ENCODE measurements at places on chromosomes 11 and 22.

DNA sequence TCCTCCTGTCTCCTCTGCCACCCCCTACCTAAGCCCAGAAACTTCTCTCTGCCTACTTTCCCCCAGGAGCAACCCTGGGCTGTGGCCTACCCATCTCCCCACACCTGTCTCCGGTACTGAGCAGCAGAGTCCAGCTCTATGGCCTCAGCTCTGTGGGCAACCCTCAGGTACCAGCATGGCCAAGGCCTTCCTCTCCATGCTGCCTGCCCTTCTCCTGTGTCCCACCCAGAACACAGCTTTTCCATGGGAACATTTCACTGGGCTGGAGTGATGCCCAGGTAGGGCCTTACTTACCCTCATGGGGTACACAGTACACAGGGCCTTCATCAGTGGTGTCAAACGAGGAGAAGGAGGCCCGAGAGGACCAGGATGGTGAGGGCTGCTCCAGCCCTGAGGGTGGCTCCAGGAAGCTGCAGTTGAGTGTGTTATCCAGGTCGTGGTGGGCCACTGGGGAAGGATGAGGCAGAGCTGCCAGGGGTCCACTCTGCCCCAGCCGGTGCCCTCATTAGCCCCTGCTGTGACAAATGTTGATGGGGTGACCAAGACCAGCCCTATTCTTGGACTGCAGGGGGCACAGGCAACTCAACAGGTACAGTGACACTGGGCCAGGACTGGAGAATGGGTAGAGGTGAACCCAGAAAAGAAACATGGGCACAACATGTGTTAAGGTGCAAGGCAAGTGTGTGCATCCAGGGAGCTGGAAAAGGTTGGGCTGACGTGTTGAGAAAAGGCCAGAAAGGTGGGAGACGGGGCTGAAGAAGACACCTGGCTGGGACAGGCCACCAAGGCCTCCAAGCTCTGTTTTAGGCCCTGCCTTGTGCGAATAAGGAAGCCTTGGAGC, 10.3 kb downstream of the SCARF2 start:
- DNase-seq, result no peak

- DNase-seq, result no peak
Observed at GRCh38 chr22:23187871-23188700, 7.8 kb downstream of the BCR start.

DNA sequence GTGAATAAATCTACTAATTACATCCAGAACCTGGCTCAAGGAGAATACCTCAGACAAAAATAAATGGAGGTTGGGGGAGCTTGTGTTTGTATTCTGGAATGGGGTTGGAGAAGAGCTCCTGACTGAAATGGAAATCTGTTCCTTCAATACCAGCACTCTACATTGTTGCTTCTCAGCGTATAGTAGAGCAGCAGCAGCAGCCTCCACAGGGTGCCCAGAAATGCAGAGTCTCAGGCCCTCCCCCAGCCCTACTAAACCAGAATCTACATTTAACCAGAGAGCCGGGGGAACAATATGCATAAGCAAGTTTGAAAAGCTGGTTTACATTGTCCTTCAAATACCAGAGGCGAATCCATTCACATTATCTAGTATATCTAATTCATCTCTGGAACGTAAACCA, 474.8 kb downstream of the NTM start:
- no peak for DNase-seq

DNA sequence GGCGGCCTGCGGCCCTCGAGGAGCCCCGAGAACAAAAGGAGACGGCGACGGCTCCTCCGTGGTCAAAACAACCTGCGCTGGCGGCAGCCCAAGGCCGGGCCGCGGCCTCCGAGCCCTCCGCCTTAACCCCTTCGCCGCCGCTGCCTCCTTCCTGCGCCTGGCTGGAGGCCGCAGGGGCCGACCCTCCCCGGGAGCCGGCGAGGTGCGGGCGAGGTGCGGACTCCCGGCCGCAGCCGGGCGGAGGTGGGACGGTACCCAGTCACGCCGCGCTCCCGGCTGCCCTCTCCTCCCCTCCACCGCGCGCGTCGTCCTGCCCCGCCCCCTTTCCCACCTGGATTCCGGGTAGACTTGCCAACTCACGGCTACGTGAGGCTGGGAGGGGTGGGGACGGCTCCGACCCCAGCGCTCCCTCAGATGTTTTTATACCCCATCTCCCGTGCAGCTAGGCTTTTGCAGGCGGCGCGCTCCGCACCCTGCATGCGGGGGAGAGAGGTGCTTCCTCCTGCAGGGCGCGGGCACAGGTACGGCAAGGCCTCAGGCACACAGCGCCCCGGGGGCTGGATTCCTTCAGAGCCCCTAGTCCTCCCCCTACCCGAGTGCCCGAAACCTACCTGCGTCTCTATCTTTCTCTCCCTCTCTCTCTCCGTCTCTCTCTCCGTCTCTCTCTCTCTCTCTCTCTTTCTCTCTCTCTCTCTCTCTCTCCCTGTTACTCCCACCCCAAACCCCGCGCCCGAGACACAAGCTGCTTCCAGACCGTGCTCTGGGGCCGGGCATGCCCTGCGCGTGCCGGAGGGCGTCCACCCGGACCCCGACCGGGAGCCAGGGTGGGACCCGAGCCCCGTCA, 2.0 kb downstream of the PDGFB start:
- no peak for DNase-seq

DNA sequence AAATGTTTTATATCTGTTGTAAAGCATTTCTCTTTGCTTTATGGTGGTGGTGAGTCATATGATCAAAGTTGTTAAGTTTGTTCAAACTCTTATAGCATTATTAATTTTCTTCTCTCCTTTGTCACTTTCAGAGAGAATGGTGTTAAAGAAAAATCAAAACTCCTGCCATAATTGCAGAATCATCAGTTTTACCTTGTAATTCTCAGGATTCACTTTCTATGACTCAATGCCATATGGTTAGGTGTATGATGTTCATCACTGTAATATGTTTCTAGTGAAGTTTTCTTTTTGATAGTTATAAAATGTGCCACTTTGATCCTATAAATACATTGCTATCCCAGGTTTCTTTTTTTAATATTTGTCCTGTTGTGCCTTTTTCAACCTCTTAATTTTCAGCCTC, 13.7 kb upstream of the KDM4E start:
- no peak for DNase-seq

- DNase-seq, result no peak
Observed at GRCh38 chr11:36098087-36098486, 154.2 kb downstream of the LDLRAD3 start.
